ENCODE measurements at places on chromosomes 12 and 14. TPM values are rescaled to one million over a fixed set of nuclear protein-coding genes. Genes with fewer than 3 reads are reported as not detected.

Gene SERPINA3
- 33.9 TPM for total RNA-seq

Gene OR4K13
- not detected for total RNA-seq

Gene PRR13
- total RNA-seq, result 91.4 TPM

Gene PRB2
- not detected for total RNA-seq

Gene CINP
- total RNA-seq, result 32.6 TPM

Gene RNASE7
- not detected for total RNA-seq

Gene GPR65
- not detected for total RNA-seq
